ENCODE measurements at places on chromosomes 11 and 22. TPM values are rescaled to one million over a fixed set of nuclear protein-coding genes. Genes with fewer than 3 reads are reported as not detected.

Gene PAFAH1B2
- polyA plus RNA-seq, result 35.5 TPM

Gene SMC1B
- polyA plus RNA-seq, result 0.01 TPM

Gene MS4A7
- polyA plus RNA-seq, result 2.0 TPM

Gene SPI1
- polyA plus RNA-seq, result 69.3 TPM

Gene TREH
- 0.54 TPM for polyA plus RNA-seq

Gene ZNF280B
- not detected for polyA plus RNA-seq

Gene CLTCL1
- 1.9 TPM for polyA plus RNA-seq

Gene CECR2
- polyA plus RNA-seq, result 0.90 TPM

Gene RASSF10
- polyA plus RNA-seq, result 0.52 TPM

Gene OR51E2
- 0.02 TPM for polyA plus RNA-seq

Gene APOBEC3A
- 0.46 TPM for polyA plus RNA-seq

Gene SDHD
- 133 TPM for polyA plus RNA-seq

Gene FAM89B
- polyA plus RNA-seq, result 66.3 TPM

Gene TRIM34
- polyA plus RNA-seq, result 3.8 TPM

Gene GLYATL2
- polyA plus RNA-seq, result not detected

Gene ATXN10
- polyA plus RNA-seq, result 40.9 TPM

All from adipose tissue (tissue), 3 donors.